ENCODE measurements at places on chromosomes 13 and 19.

DNA sequence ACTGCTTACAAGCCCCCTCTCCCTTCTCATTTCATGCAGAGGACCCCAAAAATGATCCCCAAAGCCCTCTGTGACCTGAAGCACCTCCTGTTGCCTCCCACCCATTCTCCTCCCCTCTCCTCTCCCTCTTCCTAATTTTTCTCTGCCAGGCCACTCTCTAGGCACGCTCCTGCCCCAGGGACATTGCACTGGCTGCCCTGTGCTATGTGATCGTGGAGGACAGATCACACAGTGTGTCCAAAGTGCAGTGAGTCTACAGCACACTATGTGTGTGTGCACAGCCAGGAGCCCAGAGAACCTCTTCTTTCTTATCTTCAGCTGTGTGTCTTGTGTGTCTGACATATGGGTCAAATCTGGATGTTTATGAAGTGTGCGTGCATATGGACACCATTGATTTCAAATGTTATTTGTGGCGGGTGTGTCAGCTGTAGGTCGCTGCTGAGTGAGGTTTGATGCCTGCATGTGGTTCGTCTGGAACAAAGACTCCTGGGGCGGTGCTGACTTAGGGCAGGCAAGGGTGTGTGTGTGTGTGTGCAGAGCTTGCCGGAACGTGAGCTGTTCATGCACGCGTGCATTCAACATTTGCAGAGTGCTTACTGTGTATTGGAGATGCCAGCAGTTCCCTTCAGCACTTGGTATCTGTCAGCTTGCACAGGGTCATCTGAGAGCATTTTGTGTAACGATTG, 2.1 kb upstream of the KLHL26 start:
- DNase-seq = no peak

GRCh38 chr13:33262997-33263396, 22.6 kb downstream of the STARD13 start:
- DNase-seq = no peak

DNA sequence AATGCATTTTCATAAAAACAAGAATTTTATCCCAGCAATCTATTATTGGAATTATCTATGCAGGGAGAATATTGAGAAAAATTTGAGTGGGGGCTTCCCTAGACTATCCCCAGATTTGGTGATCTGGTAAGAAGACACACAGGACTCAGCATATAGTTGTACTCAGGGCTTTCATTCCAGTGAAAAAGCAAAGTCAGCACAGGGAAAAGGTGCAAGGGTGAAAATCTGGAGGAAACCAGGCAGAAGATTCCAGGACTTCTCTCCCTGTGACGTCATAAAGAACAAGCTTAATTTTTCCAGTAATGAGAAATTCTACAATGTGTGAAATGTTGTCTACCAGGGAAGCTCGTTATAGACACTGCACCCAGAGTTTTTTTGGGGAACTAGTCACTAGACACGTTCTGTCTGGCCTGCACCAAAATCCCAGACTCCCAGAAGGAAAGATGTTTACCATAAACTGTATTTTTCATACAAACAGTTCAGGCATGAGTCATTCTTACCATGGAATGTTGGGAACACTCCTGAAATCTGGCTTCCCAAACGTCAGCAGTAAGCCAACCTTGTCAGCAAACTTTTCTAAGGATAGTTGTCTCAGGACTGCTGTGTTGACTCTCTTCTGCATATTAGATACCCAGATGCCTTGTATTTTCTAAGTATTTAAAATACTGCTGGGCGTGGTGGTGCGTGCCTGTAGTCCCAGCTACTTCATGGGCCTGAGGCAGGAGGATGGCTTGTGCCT, 107.4 kb downstream of the DNAJC3 start:
- DNase-seq = no peak

- no peak for DNase-seq
Measured at GRCh38 chr19:47379381-47379938, 30.3 kb downstream of the DHX34 start.

DNA sequence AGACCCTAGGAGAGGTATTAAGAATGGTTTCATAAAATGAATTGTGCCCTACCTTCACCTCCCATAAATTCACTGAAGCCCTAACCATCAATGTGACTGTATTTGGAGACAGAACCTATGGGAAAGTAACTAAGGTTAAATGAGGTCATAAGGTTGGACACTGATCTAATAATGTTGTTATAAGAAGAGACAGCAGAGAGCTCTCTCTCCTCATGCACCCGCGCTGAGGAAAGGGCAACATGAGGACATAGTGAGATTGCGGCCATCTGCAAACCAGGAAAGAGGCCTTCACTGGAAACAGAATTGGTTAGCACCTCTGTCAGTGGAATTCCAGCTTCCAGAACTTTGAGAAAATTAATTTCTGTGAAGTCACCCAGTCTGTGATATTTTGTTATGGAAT, 1396.1 kb upstream of the MIR17HG start:
- DNase-seq = no peak

DNA sequence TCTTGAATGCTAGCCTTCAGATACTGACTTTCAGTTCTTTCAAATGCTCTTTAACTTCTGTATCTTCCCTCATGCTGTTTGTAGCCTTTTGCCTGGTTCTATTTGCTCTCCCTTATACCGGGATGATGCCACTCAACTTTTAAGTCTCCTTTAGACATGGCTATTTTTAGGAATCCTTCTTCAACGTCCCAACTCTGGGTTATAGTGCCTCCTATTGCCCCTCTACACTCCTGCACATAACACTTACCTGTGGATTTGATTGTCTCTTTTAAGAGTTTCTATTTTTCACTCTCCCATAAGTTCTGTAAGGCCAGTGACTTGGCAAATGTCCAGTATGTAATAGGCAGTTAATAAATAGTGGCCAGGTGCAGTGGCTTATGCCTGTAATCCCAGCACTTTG, 343.0 kb downstream of the KLF5 start:
- DNase-seq = no peak

DNA sequence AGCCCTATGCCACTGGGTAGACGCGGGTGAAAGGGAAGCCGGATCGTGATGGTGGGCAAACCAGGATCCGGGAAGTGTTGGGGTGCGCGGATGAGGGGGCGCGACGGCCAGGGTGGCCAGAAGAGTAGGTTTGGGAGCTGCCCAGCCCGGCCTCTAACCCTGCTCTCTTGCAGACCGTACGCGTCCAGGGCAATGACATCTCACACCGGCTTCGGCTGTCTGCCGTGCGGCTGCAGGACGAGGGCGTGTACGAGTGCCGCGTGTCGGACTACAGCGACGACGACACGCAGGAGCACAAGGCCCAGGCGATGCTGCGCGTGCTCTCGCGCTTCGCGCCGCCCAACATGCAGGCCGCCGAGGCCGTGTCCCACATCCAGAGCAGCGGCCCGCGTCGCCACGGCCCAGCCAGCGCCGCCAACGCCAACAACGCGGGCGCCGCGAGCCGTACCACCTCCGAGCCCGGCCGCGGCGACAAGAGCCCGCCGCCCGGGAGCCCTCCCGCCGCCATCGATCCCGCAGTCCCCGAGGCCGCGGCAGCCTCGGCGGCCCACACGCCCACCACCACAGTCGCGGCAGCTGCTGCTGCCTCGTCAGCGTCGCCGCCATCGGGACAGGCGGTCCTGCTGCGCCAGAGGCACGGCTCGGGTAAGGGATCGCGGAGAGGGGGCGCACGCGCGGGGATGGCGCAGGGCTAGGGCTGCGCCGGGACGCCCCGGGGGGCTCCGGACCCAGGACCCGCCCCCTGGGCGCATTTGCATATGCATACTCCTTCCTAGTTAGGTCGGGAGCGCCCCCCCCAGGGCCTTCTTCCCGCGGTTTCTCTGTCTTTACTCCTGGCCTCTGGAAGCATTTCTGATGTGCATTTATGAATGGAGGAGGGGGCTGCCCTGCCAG, 4.1 kb downstream of the VSTM2B start:
- no peak for DNase-seq

- no peak for DNase-seq
Measured at GRCh38 chr13:101941095-101941783, 460.6 kb downstream of the FGF14 start.

GRCh38 chr19:30908262-30908771, 440.9 kb downstream of the TSHZ3 start:
- DNase-seq = no peak

DNA sequence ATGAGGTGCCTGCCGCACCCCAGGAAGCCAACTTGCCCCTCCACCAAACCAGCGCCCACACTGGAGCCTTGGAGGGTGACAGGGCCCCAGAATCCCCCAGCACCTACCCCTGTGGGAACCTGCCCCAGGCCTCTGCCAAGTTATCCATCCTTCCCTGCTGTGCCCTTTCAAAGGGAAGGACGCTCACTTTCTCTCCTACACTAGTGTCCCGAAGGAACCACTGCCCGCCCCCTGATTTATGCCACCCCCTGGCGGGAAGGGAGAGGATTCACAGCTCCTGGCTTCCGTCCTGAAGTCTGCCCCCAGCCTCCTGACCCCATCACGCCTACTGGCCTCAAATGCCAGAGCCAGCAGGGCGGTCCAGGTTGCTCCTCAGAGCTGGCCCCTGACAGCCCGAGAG, 1.4 kb downstream of the EVI5L start:
- DNase-seq = no peak

- DNase-seq = no peak
Measured at GRCh38 chr19:16336571-16336970, 11.9 kb downstream of the KLF2 start.

- DNase-seq = no peak
Measured at GRCh38 chr13:112178769-112179168, 111.8 kb downstream of the SOX1 start.

DNA sequence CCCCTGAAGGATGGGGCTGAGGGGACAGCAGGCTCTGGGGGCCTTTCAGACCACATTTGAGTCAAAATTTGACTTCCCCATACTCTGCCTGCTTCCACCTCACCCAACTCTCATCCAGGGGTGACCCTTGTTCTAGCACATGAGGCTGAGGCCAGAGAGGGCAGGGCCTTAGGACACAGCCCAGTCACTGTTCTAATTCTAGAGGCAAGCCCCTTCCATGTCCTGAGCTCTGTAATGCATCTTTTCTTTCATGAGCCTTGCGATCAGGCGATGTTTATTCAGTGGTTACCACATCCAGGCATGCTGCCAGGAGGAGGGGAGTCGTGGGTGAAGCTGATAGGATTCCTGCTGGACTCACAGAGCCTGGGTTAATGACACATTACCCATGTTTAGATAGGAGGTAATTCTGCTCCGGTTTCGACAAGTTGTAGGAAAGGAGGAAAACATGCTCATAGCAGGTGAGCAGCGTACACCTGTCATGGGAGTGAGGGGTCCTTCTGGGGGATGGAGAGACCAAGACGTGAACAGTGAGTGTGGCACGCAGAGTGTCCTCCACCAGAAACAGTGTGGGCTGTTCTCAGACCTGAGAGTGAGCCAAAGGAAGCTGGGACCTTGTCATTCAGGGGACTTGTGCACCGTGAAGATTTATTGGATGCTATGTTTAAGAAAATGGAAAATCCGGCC, 9.3 kb downstream of the RPS9 start:
- no peak for DNase-seq

DNA sequence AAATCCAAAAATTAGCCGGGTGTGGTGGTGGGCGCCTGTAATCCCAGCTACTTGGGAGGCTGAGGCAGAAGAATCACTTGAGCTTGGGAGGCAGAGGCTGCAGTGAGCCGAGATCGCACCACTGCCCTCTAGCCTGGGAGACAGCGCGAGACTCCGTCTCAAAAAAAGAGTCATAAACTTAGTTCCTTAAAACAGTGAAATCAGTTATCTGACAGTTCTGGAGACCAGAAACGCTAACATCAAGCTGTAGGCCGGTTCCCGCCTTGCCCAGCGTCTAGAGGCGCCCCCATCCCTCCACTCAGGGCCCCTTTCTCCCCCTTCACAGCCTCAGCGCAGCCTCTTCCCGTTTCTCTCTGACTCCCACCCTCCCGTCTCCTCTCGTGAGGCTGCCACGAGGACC, 11.9 kb downstream of the ADAT3 start:
- no peak for DNase-seq

DNA sequence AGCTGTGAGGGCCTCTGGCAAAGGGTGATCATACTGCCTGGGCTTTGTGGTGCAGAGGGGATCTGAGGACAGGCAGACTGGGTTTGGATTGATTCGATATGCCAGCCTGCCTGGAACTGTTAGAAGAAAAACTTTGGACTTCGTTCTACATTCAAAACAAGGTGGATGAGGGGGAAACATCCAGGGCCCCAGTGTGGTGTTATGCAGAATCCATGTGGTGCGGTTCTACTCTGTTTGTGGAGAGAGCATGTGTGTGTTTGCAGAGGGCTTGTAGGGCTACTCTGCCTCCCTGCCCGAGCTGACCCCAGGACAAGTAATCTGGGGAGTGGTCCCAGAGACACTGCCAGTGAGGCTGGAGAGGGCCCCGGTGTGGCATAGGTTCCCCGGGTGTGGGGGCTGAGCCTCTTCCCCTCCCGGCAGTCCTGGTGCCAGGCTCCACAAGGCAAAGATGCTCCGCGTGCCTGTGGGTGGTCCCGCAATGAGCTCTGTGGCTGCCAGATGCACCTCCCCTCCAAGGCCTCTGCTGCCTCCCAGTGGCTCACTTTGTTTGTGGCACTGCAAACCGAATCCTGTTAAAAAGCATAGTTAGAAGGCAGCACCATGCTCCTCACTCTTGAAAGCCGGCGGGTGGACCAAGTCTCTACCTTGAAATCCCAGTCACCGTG, 22.3 kb upstream of the TFDP1 start:
- DNase-seq = peak; percentile 22

DNA sequence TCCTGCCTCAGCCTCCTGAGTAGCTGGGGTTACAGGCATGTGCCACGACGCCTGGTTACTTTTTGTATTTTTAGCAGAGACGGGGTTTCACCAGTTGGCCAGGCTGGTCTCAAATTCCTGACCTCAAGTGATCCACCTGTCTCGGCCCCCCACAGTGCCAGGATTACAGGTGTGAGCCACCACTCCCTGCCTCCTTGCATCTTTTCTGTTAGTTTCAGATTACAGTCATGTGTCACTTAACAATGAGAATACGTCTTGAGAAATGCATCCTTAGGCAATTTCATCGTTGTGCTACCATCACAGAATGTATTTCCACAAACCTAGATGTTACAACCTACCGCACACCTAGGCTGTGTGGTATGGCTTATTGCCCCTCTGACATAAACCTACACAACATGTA, 180.4 kb downstream of the TM9SF2 start:
- no peak for DNase-seq

GRCh38 chr19:18700501-18701249, 17.2 kb downstream of the CRTC1 start:
- peak; percentile 54 for DNase-seq

GRCh38 chr13:31870511-31870910, 131.2 kb downstream of the RXFP2 start:
- DNase-seq = no peak

- DNase-seq = no peak
Measured at GRCh38 chr19:45473682-45474605, 6.1 kb downstream of the FOSB start.

DNA sequence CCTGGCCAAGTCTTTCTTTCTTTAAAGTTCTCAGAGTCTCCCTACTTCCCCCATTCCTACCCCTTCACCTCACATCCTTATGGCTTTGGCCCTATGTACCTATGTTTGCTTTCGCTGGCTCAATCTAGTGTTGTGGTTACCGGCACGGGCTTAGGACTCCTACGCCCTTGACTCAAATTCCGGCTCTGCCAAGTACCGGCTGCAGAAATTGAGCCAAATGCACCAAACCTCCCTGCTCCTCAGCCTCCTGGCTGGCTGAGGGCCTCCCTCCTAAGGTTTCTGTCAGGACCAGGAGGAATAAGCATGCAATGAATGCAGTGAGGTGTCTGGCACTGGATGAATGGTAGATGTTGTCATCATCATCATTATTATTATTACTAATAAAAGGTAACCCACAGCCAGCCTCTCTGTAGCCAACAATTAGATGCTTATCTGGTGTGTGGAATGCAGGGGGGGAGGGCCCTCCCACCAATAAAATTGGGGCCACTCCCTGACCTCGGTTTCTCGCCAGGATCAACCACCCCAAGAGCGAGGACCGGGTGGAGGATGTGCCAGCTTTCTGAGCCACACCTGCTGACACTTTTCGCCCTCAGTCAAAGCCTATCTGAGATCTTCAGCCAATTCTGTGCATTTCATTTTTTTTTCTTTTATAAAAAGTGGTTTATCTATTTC, 20.7 kb downstream of the KLK5 start:
- no peak for DNase-seq

All from T-cell (primary cell).